ENCODE measurements at places on chromosomes 7 and 10.

DNA sequence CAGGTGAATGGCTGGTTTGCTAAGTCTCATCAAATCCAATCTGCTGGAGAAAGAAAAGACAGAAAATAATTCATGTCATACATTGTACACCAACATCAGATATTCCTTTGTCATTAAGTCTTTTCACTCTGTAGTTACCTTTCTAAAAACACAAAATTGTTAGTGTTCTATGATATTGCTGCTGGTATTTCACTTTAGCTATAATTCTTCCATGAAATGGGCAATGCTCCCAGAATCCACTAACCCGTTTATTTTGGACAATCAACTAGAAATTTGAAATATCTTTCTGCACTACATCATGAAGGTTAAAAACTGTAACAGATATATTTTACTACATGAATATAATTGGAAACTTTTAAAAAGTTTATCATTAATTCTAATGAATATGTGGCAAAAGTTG is 181.3 kb downstream of the C7orf25 start:
- DNase-seq: no peak

- DNase-seq: no peak
These were observed 432.5 kb upstream of the PCDH15 start for GRCh38 chr10:55233505-55233904.

DNA sequence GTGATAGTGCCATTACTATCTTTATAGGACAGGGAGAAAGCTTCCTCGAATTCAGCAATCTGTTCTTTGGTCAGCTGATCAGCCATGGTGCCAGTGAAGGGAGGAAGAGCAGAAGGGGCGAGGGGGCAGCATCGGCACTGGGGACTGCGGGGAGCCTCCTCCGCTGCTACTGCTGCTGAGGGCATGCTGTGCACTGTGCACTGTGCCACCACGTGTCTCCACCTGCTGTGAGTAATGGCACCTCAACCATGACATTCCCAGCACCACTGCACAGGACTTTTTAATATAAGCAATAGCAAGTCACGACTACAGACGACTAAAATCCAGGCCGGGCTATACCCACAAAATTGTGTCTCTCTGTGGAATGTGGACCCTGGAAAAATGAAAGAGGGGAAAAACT is 105.0 kb upstream of the LANCL2 start:
- no peak for DNase-seq

GRCh38 chr7:7641129-7641663 is 644 bp downstream of the UMAD1 start:
- no peak for DNase-seq

GRCh38 chr7:142150356-142150755 is 38.8 kb downstream of the MGAM2 start:
- DNase-seq: no peak

GRCh38 chr7:6251653-6252052 is 20.8 kb downstream of the CYTH3 start:
- no peak for DNase-seq

- no peak for DNase-seq
These were observed 389.0 kb upstream of the SORCS1 start for GRCh38 chr10:107553470-107553869.

- DNase-seq: no peak
These were observed 666.7 kb upstream of the KCND2 start for GRCh38 chr7:119606297-119606696.

GRCh38 chr7:105389088-105389650 is 448 bp upstream of the SRPK2 start:
- peak; percentile 24 for DNase-seq

- DNase-seq: no peak
These were observed 31.5 kb downstream of the PRSS2 start for GRCh38 chr7:142802301-142802700.

DNA sequence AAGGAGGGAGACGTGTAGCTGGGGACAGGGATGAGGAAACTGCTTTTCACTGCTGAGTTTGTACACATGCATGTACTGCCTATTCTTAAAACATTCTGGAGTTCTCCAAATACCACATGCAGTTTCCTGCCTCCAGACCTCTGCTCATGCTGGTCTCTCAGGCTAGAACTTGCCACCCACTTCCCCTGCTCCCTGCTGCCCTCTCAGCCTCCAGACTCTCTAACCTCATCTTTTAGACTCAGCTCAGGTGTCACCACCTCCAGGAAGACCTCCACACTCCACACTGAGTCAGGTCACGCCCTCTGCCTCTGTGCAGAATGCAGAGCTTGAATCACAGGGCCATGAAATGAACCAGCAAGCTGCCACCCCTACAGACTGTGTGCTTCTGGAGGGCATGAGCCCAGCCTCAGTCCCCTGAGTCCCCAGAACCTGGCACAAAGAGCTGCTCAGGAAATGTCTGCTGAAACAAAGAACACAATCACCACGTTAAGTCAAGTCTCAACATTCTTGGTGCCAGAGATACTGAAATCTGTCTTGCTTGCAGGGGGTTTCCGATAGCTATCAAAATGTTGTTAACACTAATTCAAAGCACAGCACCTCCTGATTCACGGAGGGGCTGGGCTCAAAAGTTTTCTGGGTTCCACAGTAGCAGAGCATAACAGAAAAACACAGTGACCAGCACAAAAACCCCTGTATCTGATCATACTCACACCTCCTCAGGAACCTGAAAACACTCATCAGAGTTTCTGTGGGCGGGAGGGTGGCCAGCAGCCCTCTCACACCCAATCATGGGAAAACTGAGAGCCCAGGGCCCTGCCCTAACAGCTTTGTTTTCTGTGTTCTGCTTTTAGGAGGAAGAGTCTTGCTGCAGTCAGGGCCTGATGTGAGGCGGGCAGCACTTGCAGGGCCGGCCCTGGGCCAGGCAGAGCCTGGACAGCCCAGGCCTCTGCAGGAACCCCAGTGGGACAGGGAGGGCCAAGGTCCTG is 21.1 kb downstream of the FAM53B start:
- no peak for DNase-seq

DNA sequence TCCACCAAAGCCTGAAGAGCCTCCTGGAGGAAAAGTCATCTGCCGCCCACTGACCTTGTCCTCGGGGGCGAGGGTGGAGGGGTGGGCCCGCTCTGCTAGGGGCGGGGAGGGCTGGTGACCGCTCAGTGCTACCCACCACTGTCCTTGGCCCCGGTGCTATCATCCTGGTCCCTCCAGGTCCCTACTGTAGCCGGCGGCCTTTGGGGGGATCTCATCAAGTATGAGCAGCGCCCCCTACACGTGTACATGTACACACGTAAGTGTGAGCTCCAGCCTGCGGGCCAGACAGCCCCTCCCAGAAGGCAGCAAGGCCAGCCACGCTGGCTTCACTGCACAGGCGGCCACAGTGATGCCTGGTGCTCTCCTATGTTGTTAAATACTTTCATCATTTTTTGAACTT is 19.6 kb downstream of the TTYH3 start:
- no peak for DNase-seq

- no peak for DNase-seq
These were observed 16.3 kb upstream of the MYL7 start for GRCh38 chr7:44157116-44158080.

- DNase-seq: no peak
These were observed 45.2 kb downstream of the SRRM3 start for GRCh38 chr7:76246804-76247389.

- no peak for DNase-seq
These were observed 18.5 kb downstream of the ANKRD22 start for GRCh38 chr10:88833156-88833555.

DNA sequence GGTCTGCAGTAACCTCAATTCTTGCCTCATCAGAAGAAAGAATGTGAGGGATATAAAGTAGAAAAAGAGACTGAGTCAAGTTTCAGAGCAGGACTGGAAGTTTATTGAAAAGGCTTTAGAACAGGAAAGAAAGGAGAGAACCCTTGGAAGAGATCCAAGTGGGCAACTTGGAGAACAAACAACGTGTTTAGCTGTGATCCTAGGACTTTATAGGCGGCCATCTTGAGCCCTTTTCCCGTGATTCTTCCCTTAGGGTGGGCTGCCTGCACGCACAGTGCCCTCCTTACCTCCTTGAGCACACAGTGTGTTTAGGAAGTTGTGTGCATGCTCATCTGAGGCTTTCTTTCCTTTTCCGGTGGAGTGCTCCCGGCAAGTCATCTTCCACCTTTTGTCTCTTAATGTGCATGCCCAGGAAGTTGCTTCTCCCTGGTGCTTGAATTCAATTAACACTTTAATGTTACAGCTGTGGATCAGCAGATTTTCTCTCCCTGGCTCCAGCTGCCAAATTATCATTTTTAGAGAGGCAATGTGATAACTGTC is 59.8 kb downstream of the ENTPD1 start:
- no peak for DNase-seq

GRCh38 chr7:25646726-25647413 is 418.6 kb upstream of the NPVF start:
- no peak for DNase-seq

GRCh38 chr7:130712416-130712815 is 21.6 kb downstream of the KLF14 start:
- no peak for DNase-seq

GRCh38 chr10:22792161-22792560 is 77.8 kb upstream of the PIP4K2A start:
- no peak for DNase-seq

DNA sequence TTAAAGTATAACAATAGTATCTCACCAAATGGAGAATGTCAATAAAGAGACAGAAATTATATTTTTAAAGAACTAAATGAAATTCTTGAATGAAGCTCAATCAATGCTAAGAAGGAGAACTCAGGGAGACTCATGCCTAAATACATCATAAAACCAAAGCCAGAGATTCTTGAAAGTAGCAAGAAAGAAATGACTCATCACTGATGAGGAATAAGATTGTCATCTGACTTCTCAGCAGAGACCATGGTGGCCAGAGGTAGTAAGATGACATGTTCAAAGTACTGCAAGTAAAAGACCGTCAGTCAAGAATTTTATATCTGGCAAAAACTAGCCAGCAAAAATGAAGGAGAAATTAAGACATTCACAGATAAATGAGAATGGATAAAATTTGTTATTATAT is 399.0 kb downstream of the GRID1 start:
- no peak for DNase-seq

DNA sequence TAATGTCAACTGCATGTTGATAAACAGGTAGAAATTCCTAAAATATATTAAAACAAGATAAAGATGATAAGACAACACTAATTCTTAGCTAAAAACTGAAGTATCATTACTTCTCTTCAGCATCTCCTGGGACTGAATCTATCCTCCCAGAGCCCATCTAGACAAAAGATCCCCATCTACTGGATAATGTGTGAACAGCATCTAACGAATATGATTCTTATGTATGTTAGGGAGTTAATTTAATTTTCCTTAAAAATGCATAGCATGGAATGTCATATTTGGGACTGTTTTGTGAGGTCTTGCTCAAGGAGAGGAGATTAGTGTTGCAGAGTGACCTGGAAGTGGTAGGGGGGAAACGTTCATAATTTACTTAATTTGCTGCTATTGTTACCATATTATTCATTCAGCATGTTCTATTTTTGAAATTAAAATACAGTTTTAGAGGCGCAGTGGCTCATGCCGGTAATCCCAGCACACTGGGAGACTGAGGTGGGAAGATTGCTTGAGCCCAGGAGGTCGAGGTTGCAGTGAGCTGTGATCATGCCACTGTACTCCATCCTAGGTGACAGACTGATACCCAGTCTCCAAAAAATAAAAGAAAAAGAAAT is 305.1 kb upstream of the CSTF2T start:
- no peak for DNase-seq

DNA sequence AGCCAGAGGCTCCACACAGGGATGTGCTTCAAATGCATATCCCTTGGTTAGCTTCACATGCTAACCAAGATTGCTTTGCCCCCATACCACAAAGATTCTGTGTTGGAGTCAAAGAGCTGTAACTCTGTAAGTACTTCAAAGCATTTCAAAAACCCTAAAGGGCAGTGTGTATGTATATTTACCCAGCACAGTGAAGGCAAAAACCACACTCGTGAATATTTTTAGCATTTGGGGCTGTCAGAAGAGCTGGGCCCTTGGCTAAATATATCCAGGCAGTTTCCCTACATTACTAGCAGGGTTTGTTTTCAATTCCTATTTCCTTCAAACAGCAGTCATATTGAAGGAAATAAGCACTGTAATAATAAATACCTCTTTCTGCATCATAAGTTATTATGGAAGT is 84.2 kb upstream of the STEAP1B start:
- no peak for DNase-seq

DNA sequence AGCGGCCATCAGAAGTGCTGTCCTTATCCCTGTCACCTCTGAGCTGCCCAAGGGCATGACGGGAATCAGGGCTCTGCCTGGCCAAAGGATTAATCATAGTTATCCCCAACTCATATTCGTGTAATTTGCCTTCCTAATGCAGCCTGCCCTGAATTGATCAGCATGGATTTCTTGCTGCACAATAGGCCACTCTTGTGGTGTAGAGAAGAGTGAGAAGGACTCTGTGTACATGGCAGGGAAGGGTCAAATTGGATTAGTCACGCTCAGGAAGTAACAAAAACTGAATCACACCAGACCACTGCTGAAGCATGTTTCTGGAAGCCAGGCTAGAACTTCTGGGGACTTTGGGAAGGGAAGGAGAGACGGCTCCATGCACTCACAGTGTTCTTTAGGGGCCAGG is 227.0 kb downstream of the BUB3 start:
- DNase-seq: no peak

GRCh38 chr7:16655394-16655793 is 9.4 kb downstream of the BZW2 start:
- DNase-seq: no peak
